Stimulated activated CD4-positive, alpha-beta T cell treated with anti-CD3 and anti-CD28 coated beads, Interleukin-4, amount 100 ng/mL, for 48 hours (primary cell): ENCODE measurements at places on chromosomes 7 and 10.

GRCh38 chr10:122642726-122643605, 56.7 kb downstream of the C10orf120 start:
- DNase-seq, result no peak

GRCh38 chr7:133582766-133583523, 330.1 kb downstream of the EXOC4 start:
- DNase-seq, result no peak

- DNase-seq, result no peak
Observed at GRCh38 chr7:79050603-79051002, 402.9 kb downstream of the MAGI2 start.

DNA sequence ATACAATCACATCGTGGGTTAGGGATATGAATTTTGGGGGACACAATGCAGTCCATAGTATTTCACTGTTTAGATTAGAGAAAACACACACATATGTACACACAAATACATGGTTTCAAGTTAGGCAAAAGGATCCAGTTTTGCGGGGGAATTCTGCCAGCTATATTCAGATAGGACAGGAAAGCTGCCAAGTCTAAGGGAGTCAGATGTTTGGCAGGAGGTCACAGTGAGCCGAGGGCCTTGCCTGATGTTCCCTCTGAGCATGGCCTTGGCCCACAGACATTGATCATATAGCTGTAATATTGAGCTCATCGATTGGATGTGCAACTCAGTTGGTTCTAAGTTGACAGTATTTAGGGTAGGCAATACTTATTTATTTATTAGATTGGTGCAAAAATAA, 122.8 kb downstream of the ADRA2A start:
- no peak for DNase-seq

DNA sequence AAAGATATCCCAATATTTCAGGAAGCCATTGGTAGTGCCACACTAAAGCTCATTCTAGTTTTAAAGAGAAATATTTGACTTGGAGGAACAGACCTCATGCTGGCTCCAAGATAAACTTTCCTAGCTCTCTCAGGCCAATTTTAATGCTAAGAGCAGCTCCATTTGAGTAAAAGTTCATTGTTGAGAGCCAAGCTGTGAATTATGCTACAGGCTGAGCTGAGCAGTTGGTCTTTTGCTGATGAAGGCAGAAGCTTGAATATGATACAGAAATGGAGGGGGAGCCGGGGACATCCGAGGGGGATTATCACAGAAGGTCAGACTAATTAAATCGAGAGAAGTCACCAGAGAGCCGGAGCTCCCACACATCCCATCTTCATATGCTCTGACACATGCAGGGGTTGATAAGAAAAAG, 175.7 kb upstream of the AUTS2 start:
- no peak for DNase-seq

DNA sequence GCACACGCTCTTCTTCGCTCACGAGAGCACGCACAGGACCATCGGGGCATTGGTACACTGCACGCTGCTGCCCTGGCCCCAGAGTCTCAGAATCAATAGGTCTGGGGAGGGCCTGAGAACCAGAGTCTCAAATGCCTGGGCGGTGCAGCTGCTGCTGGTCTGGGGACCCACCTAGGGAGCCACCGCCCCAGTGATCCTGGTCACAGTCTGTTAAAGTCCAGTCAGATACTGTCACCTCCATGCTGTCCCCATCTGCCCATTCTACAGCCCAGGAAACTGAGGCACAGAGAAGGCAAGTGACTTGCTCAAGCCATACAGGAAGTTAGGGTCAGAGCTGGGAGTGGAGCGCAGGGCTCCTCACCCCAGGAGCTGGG, 38.0 kb downstream of the ZCCHC24 start:
- DNase-seq, result no peak

DNA sequence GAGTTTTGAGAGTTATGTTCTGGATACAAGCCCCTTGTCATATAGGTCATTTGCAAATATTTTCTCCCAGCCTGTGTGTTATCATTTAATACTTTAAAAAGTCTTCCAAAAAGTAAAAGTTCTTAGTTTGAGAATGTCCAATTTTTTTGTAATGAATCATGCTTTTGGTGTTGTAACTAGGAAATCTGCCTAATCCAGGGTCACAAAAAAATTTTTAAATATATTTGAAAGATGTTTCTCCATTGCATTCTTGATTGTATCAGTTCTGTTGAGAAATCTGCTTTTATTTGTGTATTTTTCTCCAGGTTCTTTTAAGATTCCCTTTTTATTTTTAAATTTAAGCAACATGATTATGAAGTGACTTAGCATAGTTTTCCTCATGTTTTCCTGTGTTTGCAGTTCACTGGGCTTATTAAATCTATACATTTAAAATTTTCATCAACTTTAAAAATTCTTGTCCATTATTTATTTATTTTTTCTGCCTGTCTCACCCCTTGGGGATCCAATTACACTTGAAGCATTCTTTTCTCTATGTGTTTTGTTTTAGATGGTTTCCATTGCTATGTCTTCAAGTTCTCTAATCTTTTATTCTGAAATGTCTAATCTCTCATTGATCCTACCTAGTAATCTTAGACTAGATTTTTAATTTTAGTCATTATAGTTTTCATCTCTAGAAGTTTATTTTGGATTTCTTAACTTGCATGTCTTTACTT, 47.0 kb downstream of the CCDC71L start:
- DNase-seq, result no peak

DNA sequence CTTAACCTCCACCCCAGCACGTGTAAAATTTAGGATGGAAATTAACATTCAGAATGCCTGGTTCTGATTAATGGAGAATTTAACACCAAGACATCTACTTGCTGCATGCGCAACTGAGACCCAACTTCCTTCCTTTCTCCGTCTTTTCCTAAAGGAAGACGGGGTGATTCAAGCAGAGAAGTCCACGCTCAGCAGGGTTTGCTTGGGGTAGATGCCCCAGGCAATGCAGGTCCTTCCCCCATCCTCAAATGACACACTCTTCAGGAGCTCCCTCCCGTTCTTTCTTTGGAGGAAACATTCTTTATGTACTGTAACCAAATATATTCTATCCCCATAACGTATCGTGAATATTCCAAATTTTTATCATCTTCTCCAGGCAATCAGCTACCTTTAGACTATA, 47.0 kb downstream of the FAM171A1 start:
- DNase-seq, result no peak

DNA sequence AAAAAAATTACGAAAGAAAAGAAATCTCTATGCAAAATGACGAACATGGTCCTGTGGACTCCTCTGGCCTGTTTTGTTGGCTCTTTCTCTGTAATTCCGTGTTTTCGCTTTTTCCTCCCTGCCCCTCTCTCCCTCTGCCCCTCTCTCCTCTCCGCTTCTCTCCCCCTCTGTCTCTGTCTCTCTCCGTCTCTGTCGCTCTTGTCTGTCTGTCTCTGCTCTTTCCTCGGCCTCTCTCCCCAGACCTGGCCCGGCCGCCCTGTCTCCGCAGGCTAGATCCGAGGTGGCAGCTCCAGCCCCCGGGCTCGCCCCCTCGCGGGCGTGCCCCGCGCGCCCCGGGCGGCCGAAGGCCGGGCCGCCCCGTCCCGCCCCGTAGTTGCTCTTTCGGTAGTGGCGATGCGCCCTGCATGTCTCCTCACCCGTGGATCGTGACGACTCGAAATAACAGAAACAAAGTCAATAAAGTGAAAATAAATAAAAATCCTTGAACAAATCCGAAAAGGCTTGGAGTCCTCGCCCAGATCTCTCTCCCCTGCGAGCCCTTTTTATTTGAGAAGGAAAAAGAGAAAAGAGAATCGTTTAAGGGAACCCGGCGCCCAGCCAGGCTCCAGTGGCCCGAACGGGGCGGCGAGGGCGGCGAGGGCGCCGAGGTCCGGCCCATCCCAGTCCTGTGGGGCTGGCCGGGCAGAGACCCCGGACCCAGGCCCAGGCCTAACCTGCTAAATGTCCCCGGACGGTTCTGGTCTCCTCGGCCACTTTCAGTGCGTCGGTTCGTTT, 83.5 kb upstream of the SLF2 start:
- DNase-seq, result no peak

- DNase-seq, result no peak
Observed at GRCh38 chr10:58829839-58830238, 317.2 kb downstream of the BICC1 start.

DNA sequence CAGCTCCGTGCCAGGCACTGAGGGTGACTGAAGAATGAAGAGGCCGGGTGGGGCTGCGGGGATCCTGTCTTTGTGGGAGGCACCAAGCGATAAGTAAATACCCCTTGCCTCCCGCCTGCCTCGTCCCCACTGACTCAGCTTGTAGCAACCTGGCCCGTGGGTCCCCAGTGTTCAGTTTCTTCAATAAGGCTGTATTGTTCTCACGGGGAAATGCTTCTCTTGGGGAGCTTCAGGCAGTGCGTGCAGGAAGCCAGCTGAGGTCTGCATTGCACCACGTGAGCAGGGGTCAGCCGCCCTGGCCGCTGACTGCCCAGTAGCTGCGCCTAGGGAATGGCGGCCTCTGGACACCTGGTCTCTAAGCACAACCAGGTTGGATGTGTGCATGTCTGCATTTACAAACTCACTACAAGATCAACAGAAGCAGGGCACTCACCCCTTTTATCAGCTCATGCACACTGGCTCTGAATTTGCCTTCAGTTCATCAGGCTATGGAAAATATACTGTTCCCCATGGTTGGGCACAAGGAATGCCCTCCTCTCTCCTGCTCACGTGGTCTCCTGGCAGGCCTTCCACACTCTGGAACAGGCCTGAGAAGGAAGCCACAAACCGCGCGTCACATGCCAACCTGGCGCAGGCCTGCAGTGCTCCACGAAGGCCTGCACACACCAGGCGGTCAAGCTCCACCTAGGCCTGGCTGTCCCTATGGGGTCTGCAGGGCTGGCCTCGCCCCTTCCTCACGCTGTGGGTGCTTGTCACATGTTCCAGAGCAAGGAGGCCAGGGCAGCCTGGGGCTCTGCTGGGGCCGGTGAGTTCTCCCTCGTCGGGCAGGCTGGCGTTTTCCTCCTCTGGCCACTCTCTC, 135.7 kb upstream of the RNF32 start:
- DNase-seq, result no peak

GRCh38 chr10:5284311-5285057, 80.3 kb upstream of the UCN3 start:
- DNase-seq, result no peak

- no peak for DNase-seq
Observed at GRCh38 chr10:90148116-90148855, 446.9 kb downstream of the KIF20B start.

DNA sequence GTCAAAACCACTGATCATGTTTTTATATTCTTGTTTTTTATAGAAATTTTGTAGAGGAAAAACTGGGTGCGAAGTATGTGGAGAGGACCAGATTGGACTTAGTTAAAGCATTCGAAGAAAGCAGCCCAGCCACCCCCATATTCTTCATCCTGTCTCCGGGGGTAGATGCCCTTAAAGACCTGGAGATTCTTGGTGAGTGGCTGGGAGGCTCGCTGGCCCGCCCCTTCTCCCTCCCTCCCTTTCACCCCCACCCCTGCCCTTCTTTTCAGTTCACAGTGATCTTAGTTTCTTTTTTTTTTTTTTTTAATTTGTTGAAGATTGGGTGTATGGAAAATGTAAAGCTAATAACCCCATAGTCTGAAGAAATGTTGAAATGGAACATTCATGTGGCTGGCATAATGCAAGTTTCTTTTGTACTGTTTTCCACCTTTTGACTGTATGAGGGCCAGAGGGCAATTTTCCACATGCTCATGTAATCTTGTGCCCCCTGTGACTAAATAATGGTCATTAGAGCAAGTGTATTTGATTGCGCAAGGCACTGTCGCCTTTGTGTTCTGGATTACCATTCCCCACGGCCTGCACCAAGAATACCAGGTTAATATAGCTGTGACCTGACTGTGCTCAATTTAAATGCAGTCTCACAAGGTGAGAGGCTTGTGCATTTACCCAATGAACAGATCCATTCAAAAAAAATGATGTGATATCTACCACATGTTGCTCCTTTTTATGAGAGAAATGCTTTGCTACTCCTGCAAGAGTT, 77.7 kb downstream of the CDCA7L start:
- no peak for DNase-seq

DNA sequence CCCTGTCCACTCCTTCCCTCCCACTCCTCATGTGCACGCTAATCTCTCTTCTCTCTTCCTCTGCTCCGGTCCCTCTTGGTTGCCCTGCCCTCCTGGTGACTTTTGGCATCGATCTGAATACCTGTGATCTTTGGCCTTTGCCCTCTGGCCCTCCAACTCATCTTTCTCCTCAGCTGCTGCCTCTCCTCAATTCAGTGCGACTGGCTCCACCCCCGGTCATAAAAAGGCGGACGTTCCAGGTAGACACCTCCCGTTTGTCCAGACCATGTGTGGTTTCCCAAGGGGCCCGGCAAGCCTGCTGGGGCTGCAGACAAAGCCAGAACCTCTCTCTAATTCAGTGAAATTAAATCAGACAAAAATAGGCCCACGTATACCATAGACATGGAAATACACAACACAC, 96.8 kb downstream of the COL13A1 start:
- no peak for DNase-seq

- no peak for DNase-seq
Observed at GRCh38 chr10:88980800-88981199, 9.8 kb upstream of the FAS start.

DNA sequence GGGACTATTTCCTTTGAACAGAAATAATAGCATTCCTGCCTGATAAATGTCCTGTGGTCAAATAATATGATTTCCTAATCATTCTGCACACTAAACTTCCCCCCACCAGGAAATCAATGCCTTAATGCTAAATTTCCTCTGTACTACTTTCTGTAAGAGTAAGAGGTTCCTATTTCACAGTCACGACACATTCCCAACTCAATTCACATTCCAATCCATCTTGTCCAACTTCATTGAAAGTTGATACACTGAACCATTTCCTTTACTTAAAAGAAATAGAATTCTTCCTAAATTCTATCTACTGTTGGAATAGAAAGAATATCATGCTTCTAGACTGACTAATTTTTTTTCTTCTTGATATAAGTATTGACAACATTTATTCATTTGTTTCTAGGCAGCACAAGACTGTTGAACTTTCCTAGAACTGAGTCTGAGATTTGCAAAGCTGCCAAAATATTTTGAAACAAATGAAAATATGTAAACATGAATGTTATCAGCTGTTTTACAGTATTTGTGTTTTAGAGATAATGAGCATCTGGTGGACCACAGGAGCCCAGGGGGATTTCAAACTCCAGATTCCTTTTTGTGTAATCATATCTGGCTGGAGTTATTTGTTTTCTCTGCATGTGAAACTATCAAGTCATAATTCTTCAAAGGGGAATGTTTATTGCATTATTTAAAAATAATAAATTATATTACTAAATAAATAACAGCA, 121.5 kb downstream of the TPST1 start:
- no peak for DNase-seq

- DNase-seq, result no peak
Observed at GRCh38 chr10:91931526-91932190, 8.1 kb downstream of the BTAF1 start.

- DNase-seq, result no peak
Observed at GRCh38 chr7:16599860-16600259, 45.7 kb downstream of the ANKMY2 start.
